Frontal cortex (tissue), 4 donors: ENCODE measurements at places on chromosomes 6 and 20. TPM values are rescaled to one million over a fixed set of nuclear protein-coding genes. Genes with fewer than 3 reads are reported as not detected.

Gene EYA4
- 0.41 TPM for total RNA-seq

Gene THEMIS
- 0.41 TPM for total RNA-seq

Gene CAGE1
- total RNA-seq = not detected

DNA sequence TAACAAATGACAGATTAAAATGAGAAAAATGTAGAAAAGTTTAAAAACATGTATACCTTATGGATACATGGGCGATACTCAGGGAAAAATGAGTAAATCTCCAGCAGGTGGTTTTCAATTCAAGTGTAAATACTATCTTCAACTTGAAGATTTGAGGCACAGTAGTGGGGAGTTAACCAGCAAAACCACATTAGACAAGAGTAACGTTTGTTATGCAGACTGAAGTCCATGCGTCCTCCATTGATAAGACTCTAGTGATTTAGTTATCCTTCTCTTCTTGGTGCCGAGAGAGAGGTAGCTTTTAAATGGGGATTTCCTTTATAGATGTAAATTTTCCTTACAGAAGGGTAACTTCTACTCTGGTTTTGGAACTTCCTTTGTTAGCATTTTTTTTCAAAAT, 28.1 kb downstream of the PCMTD2 start:
- no peak for DNase-seq

DNA sequence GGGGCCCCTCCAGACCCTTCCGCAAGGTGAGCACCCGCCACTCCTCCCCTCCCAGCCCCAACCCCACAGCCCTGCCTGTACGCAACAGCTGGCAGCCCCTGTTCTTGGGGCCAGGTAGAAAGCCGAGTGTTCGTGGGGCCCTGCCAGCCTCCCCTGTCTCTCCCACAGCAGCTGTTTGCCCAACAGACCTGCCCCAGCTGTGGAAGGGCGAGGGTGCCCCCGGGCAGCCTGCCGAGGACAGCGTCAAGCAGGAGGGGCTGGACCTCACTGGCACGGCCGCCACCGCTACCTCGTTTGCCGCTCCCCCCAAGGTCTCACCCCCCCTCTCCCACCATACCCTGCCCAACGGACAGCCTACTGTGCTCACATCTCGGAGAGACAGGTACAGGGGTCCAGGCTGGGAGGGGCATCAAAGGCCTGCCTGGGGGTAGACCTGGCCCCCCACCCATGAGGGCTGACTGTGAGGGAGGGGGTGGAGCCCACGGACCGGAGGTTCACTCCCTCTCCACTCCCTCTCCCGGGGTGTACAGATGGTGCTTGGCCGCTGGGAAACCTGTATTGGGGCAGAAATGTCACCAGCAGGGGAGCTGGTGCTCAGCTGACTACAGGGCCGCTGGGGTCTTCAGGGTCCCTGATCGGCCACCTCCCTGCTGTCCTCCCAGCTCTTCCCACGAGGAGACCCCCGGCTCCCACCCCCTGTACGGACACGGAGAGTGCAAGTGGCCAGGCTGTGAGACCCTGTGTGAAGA, 41.1 kb downstream of the FOXP4 start:
- DNase-seq = no peak

- no peak for DNase-seq
These were observed 36.5 kb downstream of the GJA10 start for GRCh38 chr6:89930789-89931188.

- DNase-seq = no peak
These were observed 31.7 kb upstream of the MAP3K4 start for GRCh38 chr6:160959726-160960435.

Gene TRIM10
- total RNA-seq = under 0.01 TPM

DNA sequence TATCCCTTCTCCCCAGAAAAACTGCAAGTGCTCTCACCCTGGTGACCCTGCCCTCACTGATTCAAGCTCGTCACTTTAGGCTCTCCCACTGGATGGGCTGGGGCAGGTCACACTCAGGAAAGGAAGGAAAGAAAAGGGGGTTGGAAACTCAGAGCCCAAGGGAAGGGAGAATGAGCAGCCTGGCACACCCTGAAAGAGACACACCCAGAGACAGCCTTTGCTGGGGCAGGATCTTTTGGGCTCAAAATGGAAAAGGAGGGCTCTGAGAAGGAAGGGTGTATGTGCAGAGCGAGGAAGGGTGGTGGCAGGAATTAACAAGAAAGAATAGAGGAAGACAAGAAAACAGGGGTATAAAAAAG, 2.5 kb downstream of the PPP1R18 start:
- no peak for DNase-seq

Gene NELFE
- 45.7 TPM for total RNA-seq

- DNase-seq = no peak
These were observed 531.1 kb downstream of the LMBRD1 start for GRCh38 chr6:69265706-69266105.

DNA sequence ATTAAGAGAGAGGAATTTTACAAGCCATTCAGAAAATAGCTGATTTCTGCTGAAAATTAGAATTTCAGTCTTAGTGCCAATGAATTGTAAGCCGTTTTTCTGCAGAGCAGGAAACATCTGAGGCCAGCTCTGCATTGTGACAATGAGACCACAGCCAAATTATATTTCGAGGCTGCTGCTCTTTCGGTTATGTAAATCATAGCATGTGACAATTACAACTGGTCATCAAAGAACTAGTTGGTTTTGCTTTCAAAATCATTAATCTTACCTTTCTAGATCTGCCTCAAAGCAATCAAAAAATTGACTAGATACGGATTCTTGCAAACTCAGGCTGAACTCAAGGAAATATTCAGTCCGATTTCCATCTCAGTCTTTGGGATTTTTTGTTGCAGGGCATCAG, 33.4 kb upstream of the INSM1 start:
- DNase-seq = no peak
